Pulmonary artery endothelial cell (primary cell): ENCODE measurements at places on chromosomes 5 and 9. TPM values are rescaled to one million over a fixed set of nuclear protein-coding genes. Genes with fewer than 3 reads are reported as not detected.

GRCh38 chr5:140795259-140795641 is 598 bp downstream of the PCDHA2 start:
- no peak for DNase-seq

DNA sequence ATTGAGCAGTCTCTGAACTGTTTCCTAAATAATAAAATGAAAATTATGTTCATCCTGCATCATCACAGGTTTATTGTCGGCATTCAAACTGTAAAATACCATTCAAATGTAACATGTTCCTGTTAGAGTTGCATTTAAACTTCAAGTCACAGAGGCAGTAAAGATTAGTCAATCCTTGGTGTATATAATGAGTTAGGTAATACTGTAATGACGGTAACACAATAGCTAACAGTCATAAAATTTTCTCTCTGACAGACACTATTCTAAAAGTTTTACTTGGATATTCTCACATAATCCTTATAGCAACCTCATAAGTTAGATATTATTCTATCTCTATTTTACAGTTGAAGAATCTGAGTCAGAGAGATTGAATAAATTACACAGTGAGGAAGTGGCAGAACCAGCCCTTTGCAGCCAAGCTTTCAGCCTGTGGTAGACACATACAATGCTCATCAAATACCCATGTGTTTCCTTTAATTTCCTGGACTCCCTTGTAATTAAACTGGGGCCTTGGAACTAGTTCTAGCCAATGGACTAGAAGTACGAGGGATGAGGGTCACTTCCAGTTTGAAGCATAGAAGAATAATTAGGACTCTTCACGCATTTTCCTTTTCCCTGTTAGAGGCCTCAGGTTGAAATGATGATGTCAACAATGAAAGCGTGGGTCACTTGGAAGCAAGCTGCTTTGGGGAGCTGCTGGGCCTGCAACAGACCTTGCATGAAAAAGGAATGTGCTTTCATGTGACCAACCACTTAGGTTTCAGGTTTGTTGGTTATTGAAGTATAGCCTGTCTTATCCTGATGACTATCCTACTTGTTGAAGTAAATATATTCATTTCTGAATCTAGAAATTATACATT is 12.3 kb upstream of the CAST start:
- no peak for DNase-seq

DNA sequence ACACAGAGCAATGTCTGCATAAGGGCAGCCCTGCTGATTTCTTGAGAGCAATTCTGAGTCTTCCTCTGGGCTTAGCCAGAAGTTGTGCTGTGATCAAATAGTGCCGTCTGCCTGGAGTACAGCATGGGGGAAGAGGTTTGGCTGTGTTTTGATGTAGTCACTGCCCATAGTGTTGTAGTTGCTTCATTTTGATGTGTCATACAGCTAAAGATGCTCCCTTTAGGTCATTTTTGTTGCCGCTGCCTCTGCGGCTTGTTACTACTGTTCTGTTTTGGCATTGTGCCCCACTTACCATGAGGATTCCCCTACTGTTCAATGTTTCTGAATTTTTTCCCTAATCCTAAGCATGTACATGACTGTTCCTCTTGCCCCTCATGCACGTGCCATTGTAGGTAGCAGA is 23.0 kb downstream of the SLC36A1 start:
- no peak for DNase-seq

GRCh38 chr5:180204276-180204819 is 4.7 kb downstream of the RASGEF1C start:
- no peak for DNase-seq

GRCh38 chr5:82851471-82851870 is 225.7 kb downstream of the TMEM167A start:
- DNase-seq, result no peak

DNA sequence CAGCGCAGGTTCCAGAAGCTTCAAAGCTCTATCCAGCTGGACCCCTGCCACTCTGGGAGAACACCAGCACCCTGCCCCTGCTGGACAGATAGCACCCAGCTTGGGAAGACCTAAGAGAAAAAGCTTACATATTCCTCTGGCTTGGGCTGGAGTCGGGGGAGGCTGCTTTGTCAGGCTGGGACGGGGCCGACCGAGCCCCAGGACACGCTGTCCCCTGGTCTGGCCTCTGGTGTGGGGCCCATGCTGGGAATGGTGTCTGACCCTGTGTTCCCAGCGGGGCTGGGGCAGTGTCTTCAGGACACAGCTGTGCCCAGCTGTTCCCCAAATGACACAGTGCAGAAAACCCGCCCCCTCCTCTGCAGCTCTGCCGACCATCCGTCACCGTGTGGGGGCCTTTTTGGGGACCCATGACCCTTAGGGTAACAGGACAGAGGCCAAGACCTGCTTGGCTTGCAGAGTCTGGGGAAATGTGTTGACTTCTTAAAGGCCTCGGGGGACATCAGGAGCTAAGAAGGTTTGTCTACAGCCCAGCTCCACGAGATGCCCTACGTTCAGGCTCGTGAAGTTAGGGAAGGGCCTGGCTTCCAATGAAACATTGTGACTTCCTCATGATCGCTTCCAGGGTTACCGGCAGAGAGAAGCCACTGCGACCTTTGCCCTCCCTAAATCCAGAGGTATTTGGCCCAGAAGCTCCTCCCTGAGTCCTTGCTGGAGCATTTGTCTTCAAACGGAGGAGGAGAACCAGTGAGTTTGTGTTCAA is 20.4 kb upstream of the SLC2A6 start:
- no peak for DNase-seq

Gene ADAMTS6
- total RNA-seq, result 73.1 and 117 TPM in 2 replicates

- no peak for DNase-seq
These were observed 46.4 kb upstream of the ZNF462 start for GRCh38 chr9:106816524-106816923.

GRCh38 chr9:114077162-114077837 is 800 bp downstream of the AMBP start:
- no peak for DNase-seq

DNA sequence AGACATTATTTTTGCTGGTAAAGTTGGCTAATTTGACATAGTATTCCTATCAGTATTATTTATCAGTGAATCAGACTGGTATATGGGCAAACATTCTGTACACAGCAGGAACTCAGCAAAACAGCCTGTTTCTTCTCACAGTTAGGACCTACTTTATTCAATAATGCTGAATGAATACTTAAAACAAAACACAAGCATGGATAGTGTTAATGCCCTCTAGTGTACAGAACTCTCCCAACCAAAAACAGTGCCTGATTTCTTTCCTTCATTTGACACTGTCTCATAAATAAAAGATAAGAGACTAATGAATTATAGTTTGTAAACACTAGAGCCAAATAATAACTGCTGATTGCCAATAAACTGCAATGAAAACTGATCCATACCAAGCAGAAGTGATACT is 1113.3 kb downstream of the PTPRD start:
- no peak for DNase-seq

DNA sequence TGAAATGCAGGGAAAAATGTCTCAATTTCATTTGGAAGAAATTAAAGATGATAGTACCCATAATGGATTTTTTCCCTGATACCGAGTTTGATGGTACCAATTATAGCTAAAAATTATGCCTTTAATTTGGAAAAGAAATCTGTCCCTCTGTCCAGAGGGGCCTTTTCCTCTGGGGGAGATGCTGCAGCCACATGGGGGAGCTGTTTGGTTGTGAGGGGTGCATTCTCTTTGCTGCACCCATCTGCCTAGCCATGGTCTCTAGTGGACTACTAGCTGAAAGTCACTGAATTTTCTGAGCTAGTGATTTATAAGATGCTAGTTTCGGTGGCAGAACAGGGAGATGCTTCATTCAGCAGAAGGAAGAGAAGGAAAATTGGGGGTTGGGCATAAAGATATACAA is 9.6 kb downstream of the SEC61B start:
- DNase-seq, result no peak

DNA sequence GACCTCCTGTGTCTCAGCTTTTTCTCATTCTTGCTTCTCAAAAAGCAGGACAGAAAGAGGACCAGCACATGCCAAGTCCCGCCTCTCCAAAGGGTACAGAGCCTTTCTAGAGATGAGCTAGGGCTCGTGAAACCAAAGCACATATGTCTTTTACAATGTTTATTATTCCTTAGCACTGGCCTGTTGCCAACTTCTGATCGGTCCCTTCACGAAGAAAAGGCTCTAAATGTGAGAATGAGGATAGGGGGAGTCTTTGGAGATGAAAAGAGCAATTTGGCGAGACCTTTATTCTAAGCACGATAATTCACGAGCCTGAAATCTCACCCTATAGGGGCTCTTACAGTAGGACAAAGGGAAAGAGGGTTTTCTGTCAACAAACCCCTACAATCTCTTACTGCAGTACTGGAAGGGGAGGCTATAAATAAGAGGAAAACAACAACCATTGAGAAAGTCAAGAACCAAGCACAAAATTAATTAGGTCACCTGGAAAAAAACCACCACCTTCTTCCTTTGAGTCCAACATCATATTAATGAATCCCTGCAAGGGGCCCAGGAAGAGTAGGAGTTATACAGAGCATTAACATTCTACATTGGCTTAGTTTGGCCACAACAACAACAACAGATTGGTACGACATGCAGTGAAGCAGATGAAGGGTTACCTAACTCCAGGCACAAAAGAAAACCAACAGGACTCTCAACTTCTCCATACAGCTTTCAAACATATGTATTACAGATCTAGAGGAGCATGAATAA is 309.5 kb downstream of the PDE4D start:
- DNase-seq, result no peak

DNA sequence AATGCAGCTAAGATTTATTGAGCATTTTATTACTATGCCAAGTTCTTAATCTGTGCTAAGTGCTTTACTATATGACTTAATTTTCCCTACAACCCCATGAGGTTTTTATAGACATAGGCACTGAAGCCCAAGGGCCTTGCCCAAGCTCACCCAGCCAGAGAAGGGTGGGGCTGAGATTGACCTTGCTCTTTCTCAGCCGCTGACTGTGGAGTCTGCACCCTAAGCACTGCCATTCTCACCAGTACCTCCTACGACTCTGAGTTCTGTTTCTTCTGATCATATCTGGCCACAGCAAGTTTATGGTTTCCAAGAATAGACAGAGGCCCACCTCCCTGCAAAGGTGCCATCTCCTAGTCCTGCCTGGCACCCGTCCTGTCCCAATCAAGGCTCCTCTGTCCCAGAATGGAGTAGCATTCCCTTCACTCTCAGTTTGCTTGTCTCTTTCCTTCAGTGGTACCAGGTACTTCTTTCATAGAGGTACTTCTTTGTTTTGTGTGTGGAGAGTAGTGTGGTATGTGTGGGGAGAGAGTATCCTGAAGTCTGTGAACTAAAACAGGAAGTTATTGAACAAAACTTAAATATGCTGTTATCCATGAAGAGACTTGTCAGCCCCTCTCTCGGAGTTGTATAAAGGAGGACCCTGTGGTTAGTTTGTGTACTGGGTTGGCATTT is 42.6 kb downstream of the CSF1R start:
- no peak for DNase-seq

Gene ALDH1B1
- 24.7 and 29.0 TPM in 2 replicates for total RNA-seq

- DNase-seq, result no peak
These were observed 33.1 kb downstream of the FAM114A2 start for GRCh38 chr5:154005648-154006047.

DNA sequence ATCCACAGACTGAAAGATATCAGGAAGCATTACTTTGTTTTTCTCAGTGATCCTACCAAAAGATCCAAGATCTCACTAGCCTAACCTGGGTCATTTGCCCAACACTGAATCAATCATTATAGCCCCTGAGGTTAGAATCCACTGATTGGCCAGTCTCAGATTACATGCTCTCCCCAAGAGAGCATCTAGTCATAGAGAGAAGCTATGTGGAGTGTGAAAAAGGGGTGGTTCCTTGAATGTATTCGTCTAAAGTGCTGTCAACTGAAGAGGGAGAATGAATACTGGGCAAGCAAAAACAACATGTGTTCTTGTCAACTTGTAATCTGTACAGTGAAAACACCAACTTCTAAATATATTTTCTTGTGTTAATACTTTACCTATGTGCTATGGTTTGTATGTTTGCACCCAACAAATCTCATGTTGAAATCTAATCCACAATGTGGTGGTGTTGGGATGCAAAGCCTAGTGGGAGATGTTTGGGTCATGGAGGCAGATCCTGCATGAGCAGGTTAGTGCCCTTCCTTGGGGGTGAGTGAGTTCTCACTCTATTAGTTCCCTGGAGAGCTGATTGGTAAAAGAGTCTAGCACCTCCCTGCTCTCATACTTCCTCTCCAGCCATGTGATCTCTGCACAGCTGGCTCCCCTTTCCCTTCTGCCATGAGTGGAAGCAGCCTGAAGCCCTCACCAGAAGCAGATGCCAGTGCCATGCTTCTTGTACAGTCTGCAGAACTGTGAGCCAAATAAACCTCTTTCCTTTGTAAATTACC is 60.3 kb upstream of the PJA2 start:
- DNase-seq, result no peak

Gene HMMR
- total RNA-seq, result 17.9 and 59.8 TPM in 2 replicates
